Bone marrow (tissue), 2 donors: ENCODE measurements at places on chromosomes 4 and X.

DNA sequence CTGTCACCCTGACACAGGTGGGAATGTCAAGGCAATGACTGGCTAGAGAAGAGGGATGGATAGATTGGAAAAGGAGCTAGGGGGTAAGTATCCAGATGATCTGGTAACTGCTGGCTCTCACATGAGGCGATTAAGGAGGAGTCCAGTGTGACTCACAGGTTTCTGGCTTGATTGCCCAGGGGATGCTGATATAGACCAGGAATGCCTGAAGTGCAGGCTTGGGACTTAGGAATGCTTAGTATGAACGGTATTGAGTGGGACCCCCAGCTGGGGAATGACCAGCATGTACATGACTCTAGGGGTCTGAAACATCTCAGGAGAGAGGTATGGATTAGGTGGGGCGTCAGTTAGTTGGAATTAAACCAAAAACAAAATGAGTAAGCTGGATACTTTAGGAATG lies 65.8 kb upstream of the PRPS1 start:
- DNase-seq, result no peak

DNA sequence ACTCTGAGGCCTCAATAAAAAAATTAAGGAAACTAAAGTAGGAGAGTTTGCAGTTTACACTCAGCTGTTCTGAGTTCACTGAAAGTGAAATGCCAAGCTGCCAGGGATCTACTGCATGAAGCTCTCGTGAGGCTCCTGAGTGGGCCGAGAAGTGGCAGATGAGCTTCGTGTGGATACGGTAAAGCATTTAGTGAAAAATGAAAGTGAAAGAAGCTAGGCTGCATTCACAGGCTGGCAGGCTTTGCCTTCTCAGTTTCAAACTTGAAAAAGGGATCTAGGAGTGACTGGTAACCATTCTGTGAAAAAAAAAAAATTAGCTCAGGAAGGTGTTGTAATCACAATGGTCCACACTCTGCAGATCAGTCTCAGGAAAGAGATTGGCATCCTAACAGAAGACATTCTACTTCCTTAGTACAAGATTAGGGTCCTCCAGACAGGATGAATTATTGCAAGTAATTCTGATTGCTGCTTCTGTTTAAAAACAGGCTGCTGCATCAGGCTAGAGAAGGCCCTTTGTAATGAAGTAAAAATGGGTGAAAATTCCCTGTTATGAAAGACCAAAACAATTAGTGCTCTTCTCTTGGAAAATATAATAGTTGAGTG lies 679.9 kb downstream of the RPA4 start:
- peak; percentile 77 for DNase-seq

- DNase-seq, result no peak
Observed at GRCh38 chr4:145513020-145513621, 31.5 kb downstream of the SMAD1 start.

DNA sequence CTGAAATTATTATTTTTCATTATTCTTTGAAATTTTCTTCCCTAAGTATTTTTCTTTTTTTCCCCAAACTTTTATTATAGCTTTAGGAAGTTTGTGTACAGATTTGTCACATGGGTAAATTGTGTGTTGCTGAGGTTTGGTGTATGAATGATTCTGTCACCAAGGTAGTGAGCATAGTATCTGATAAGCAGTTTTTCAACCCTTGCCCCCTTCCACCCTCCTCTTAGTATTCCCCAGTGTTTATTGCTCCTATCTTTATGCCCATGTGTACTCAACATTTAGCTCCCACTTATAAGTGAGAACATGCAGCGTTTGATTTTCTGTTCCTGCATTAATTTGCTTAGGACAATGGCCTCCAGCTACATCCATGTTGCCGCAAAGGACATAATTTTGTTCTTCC lies 103.9 kb upstream of the MAGEB2 start:
- DNase-seq, result no peak

DNA sequence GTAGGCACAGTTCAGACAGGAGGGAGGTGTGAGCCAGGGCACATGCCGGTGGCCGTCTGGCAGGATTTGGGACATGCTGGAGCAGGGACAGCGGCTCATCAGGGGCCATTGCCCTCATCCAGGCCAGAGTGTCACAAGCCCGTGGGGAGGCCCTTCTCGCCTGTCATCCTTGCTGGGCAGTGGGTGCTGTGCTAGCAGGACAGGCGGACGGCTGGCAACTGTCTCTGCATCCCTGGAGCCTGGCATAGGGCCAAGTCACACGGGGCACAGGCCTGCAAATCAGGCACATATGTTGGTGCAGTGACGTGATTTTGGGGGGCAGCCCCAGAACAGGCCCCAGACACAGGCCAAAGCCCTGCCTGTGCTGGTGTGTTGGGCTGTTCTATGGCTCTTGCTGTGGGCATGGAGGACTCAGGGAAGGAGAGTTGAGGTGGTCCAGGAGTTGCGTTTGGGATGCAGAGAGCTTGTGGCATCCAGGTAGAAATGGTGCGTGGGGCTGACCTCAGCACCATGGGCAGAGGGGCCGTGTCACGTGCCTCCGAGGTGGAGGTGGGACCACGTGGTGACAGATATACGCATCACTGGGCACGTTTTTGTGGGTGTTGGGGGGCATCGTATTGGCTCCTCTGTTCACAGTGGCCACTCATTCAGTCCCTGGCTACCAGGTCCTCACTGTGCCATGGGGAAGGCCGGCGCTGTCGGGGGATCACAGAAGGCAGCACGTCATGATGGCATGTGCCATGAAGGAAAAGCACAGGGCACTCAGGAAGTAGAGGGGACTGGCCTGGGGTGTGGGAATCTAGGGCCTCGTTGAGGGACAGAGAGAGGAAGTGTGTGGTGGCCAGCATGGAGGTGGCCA lies 14.6 kb upstream of the MSANTD1 start:
- DNase-seq, result no peak

GRCh38 chr4:738781-739280 lies 33.2 kb downstream of the PCGF3 start:
- no peak for DNase-seq

DNA sequence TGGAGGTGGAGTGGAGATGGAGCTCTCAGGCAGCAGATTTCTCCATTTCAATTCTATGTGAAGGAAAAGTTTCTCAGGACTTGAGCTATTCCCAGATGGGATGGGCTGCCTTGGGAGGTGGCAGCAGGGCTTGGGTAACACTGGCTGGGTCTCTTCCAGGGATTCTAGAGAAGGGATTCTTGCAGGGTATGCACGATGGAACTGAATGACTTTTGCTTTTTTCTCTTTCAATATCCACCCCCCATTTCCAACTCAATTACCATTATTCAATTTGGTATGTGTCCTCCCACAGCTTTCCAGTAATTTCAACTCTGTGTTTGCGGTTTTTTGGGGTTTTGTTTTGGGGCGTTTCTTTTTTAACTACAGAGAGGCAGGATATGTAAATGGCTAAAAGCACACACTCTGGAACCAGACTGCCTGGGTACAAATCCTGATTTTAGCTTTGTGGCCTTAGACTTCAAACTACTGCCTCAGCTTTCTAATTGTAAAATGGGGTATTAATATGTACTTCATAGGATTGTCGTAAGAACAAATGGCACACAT lies 228.8 kb downstream of the EVC2 start:
- no peak for DNase-seq

DNA sequence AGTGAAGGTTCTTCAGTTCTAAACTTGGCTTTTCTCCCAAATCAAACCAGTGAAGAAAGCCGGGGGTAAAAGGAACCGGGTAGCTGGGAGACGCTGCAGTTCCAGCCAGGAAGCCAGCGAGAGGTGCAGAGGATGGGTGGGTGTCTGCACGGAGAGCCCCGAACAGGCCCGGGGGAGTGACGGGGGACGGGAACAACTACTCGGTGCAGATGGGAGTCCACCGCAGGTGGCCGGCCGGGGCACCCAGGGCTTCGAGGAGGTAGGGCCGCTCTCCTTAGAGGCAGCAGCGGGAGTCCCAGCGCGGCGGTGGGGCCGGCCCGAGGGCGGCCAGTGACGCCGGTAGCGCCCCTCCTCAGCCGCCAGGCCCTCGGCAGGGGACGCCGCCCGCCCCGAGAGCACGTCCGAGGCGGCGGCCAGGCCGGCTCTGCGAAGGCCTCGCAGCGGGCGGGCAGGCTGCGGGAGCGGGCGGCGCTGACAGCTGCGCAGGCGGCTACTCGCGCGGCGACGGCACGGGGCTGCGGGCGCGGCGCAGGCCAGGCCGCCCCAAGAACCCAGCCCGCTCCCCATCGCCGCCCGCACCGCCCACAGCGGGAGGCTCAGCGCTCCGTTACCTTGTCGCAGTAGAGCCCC lies 449 bp downstream of the FBXL5 start:
- peak; percentile 87 for DNase-seq

DNA sequence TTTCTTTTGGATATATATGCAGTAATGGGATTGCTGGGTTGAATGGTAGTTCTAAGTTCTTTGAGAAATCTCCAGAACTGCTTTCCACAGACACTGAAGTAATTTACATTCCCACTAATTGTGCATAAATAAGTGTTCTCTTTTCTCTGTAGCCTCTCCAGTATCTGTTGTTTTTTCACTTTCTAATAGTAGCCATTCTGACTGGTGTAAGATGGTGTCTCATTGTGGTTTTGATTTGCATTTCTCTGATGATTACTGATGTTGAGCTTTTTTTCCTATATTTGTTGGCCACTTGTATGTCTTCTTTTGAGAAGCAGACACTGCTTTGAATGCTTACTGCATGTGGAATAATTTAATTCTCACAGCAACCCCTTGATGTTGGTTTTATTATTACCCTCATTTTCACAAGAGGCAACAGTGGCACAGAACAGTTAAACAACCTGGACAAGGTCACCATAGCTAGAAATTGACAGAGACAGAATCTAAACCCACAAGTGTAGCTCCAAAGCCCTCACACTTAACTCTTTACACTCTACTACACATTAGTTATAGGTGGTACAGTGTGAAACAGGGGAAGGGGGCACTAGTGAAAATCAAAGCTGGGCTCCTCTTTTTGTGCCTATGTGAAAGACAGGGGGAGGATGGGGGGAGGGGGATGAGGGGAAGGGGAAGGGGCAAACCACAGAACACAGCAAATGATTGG lies 96.1 kb downstream of the REELD1 start:
- DNase-seq, result no peak

DNA sequence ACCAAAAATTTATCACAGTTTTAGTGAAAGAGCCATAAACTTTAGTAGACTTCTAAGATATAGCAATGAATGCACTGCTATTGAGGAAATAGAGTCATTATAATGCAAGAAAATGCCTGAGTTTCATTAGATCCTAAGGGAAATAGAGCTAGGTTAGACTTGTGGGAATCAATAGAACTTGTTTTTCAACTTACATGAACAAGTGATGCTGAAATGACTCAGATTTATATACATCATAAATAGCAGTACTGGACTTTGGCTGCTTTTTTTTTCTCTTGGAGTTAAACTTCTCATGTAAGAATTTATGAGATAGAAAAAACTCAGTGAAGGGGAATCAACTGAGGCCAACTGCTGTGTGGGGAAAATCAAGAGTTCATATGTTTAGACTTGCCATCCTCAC lies 216.5 kb upstream of the AADAT start:
- DNase-seq, result no peak

DNA sequence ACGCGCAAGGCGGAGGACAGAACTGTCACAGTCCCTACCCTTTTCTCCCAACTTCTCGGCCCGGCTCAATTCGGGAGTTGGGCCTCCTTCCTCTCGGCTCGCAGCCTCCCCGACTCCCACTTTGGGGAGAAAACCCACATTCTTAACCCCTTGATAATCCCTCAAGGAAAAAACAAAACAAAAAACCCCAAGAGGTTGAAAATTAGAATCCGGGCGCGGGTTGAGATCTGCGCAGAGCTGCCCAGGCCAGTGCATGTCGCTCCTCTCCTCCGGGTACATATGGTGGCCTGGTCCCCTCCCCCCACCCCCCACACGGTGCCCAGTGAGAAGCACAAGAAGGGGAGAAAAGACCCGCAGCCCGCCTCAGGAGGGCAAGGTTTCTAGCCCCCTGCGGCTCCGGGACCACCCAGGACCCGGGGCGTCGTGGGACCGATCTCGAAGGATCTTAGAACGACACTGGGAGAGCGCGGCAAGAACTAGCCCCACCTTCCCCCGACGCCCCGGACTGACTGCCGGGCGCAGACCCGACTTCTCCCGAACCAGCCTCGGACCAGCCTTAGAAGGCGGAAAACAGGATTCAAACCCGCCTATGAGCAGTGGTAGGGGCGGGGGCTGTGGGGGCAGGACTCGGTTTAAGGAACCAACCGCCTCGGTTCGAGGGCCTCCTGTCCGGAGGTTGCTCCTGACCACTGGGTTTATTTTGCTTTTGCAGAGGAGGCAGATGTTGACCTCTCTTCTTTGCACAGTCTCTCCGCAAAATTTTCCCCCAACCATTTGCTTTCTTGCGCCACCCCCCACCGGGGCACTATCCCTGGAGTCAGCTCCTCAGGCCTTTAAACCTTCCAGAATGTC lies 2.5 kb upstream of the PDGFRA start:
- DNase-seq, result no peak
